ELR (cell line): ENCODE measurements at places on chromosomes 1 and 21.
A peak's percentile ranks its signal among the peaks of the same experiment; 100 is the strongest.

DNA sequence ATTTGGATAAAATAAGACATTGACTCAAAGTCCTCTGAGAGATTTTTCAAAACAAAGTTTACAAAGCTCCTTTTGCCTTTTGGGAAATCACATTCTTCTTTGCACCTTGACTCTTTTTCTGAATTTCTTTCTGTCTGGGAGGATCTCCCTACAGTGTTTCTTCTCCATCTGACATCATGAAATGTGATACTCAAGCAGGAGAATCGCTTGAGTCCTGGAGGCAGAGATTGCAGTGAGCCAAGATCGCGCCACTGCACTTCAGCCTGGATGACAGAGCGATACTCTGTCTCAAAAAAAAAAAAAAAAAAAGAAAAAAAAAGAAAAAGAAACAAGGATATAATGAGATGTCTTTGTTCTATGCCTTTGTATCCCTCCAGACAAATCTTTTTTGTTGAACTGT, 13.3 kb upstream of the GRIK1 start:
- DNase-seq, result no peak

DNA sequence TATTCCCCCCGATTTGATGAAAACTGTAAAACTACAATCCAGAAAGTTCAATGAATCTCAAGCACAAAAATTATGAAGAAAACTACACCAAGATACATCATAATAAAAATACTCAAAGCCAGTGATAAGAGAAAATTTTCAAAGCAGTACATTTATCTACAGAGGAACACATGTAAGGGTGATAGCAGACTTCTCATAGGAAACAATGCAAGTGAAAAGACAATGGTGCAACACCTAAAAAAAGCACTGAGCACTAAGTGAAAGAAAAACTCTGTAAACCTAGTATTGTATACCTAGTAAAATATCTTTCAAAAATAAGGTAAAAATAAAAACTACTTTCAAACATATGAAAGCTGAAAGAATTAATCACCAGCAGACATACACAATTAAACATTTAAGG, 76.1 kb upstream of the IRF2BP2 start:
- DNase-seq, result peak; percentile 12

- DNase-seq, result no peak
These were observed 12.4 kb downstream of the HS2ST1 start for GRCh38 chr1:86926883-86927282.

GRCh38 chr1:26164036-26164860, 4.5 kb downstream of the C1orf232 start:
- peak; percentile 48 for DNase-seq

DNA sequence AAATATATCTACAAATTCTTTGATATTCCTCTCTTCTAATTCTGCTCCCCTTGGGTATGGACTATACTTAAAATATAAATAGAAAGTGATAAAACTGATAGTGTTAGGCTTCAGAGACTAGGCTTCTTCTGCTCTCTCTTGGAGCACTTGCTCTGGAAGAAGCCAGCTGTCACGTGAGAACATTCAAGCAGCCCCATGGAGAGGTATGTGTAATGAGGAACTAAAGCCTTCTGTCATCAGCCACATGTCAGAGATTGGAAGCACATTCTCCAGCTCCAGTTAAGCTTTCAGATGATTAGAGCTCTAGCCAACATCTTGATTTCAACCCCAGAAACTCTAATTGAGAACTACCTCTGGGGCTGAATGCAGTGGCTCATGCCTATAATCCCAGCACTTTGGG, 34.3 kb downstream of the XKR8 start:
- DNase-seq, result no peak

- DNase-seq, result peak; percentile 35
These were observed 89.8 kb downstream of the ADSS2 start for GRCh38 chr1:244361764-244362473.

- no peak for DNase-seq
These were observed 39.8 kb downstream of the COL6A1 start for GRCh38 chr21:46021398-46021797.

DNA sequence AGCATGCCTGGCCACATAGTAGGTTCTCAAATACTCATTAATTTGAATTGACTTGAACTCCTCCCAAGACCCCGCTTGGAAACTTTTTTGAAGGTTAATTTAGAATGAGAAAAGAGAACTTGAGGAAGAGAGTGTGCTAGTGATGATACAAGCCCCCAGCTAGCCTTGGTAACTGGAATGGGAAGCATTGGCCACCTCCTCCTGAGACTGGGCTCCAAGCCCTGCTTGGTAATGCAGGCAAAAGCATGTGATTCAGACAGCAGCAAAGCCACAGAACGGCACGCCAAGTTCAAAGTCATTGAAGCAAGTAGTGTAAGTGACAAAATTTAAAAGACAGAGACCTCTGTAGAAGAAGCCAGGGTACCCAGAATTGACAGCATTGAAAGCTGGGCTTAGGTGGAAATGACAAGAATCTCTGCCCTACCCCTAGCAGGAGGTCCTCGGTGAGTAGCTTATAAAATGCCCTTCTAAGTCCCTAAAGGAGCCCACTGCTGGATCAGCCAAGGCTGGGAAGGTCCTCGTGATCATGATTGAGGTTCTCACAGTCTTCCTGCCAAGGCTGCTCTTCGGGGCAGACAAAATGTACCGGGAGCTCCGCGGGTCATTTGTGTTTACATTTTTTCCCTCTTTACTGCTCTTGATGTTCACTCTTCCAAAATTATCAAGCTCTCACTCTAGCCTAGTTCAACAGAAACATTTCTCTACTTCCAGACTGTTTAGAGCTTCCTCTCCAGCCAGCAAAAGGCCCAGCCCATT, 99.4 kb downstream of the TSEN15 start:
- DNase-seq, result peak; percentile 48

GRCh38 chr1:234899041-234899729, 229.5 kb downstream of the TOMM20 start:
- DNase-seq, result peak; percentile 54

- no peak for DNase-seq
These were observed 241.7 kb downstream of the ADGRL2 start for GRCh38 chr1:82042306-82043060.

DNA sequence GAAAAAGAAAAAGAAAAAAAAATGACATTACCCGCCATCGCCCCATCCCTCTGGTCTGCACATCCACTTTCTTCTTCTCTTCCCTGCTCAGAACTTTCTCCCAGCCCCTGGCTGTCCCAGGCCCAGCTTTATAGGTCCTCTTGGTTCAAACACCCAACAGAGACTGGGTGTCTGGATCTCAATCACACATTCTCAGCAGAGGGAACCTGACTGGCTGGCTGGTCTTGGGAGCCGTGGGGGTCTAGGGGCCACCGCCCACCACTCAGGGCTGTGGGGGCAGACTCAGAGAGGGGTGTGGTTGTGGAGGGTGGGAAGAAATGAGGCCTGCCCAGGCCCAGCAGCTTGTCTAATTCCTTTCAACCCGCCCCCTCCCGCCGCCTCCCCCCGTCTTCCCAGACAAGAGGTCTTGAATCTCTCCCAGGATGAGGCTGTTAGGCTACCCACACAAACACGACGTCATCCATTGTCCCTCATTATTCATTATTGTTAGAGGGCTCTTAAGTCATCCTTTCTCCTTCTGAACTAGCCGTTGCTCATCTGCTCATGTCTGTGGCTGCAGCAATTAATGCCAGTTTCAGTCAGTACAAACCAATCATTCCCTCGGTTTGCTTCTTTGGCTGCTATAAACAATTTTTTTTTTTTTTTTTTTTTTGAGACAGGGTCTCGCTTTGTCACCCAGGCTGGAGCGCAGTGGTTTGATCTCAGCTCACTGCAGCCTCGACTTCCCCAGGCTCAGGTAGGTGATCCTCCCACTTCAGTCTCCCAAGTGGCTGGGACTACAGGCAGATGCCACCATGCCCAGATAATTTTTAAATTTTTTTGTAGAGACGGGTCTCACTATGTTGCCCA, 40.6 kb upstream of the CLIC4 start:
- peak; percentile 83 for DNase-seq

DNA sequence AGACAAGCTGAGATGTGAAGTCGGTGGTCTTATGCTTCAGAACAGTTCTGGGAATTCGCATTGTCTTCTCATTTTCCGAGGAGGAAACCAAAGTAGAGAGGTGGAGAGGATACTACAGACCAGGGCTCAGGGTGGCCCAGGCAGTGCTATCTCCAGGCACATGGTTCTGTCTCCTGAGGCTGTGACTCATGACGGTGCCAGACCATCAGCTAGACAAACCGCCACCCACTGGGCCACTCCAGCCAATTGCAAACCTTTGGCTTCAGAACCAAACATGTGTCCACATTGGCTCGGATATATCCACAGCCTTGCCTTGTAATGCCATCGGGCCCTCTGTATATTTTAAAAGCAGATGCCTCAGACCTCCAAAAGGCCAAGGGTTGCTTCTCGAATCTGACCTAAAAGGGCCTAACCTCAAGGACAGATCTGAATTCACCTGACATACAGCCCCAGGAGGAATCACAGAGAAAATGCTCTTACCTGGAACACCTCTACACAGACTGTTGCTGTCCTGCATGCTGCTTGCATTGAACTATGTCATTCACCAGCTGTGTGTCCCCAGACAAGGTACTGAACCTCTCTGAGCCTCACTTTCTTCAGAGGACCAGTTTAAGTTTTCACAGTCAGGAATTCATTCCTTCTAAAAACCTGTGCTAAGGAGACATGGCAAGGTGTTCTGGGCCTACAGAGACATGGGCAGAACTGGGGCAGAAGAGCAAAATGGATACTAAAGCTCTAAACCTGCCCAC, 224.9 kb upstream of the JUN start:
- peak; percentile 44 for DNase-seq

DNA sequence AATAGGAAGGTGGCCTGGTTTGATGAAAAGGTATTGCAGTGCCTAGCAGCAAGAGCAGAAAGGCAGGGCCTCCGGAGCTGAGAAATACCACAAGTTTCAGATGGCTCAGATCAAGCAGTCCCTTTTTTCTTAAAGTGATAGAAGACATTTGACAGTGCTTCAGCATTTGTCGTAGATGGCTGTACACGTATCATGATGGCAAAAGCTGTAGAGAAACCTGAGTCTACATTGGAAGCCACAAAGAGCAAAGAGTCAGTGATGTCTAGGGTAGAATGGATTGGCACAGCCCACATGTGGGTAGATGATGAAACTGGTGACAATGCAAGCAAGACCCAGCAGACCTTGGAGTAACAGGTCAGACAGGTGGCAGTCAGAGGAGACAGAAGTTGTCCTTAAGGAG, 101.3 kb upstream of the ARTN start:
- no peak for DNase-seq

- peak; percentile 23 for DNase-seq
These were observed 3.7 kb upstream of the NEK7 start for GRCh38 chr1:198153103-198153502.

GRCh38 chr21:42575111-42575510, 61.5 kb downstream of the SLC37A1 start:
- no peak for DNase-seq

DNA sequence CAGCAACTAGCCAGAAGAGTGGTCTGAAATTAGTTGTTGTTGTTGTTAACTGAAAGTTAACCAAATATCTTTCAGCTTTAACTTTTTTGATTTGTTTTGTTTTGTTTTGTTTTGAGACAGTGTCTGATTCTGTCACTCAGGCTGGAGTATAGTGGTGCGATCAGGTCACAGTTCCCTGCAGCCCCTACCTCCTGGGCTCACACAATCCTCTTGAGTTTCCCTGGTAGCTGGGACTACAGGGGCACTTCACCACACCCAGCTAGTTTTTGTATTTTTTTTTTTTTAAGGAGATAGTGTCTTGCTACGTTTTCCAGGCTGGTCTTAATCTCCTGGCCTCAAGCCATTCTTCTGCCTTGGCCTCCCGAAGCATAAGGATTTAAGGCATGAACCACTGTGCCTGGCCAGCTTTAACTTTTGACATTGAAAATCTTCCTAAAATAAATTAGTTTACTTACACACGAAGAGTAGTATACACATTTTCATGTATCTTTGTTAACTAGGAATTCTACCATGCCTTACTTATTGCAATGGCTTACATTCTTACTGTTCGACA, 45.0 kb downstream of the GNG12 start:
- no peak for DNase-seq

GRCh38 chr1:222996310-222996975, 146.6 kb downstream of the TLR5 start:
- no peak for DNase-seq

- DNase-seq, result no peak
These were observed 26.9 kb downstream of the KRTAP19-8 start for GRCh38 chr21:31011412-31011811.

- no peak for DNase-seq
These were observed at the start of gene TMEM125 for GRCh38 chr1:43269627-43270375. Gene TMEM125, plus strand, starts transcription at chr1:43269983. Its CDS starts 2,740 bp downstream, at chr1:43272723.

GRCh38 chr1:112614460-112615065, 4.4 kb downstream of the ST7L start:
- DNase-seq, result peak; percentile 76

- no peak for DNase-seq
These were observed 5.9 kb downstream of the NBPF1 start for GRCh38 chr1:16607433-16607851.

- DNase-seq, result no peak
These were observed at the start of gene OR2T10 for GRCh38 chr1:248597589-248597988. Gene OR2T10, minus strand, starts transcription at chr1:248597700. Its CDS starts 3,932 bp downstream, at chr1:248593768.

DNA sequence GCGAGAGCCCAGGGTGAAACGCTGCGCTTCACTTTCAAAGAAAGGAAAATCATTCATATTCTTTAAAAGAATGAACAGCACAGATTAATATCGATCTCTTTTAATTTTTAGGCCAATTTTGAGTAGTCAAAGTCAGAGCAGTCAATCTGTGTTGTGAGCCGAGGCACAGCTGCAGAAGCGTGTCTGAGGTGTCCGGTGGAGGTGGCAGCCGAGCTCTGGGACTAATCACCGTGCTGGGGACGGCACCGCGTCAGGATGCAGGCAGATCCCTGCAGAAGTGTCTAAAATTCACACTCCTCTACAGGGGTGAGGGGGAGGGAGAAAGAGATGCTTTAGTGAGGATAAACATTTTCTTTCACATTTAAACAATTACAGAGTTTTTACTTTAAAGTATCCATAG, 4.1 kb downstream of the TFF1 start:
- DNase-seq, result no peak

- no peak for DNase-seq
These were observed 144.6 kb downstream of the MAGI3 start for GRCh38 chr1:113534875-113535274.

DNA sequence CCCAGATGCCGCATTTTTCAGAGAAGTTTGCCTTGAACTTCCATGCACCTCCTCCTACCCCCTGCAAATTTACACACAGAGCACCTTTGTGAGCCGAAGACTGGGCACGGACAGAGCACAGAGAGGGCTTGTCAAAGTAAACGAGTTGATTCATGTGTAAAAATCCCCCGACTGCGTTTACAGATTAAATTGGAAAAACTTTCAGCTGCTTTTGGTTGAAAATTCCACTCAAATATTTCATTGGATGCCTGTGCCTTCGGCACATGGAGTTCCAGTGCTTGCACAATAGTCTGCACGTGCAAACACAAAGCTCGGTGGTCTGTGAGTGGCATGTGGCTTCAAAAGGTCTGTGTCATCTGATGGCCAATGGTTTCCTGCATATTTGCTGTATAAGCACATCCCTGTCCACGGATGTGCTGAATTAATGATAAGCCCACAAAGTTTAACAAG, 177.5 kb downstream of the SETD4 start:
- DNase-seq, result no peak
